Bone marrow (tissue), 2 donors: ENCODE measurements at places on chromosomes 7 and 10.
A peak's percentile ranks its signal among the peaks of the same experiment; 100 is the strongest.

GRCh38 chr10:75956624-75957023 is 525.2 kb downstream of the LRMDA start:
- DNase-seq, result no peak

DNA sequence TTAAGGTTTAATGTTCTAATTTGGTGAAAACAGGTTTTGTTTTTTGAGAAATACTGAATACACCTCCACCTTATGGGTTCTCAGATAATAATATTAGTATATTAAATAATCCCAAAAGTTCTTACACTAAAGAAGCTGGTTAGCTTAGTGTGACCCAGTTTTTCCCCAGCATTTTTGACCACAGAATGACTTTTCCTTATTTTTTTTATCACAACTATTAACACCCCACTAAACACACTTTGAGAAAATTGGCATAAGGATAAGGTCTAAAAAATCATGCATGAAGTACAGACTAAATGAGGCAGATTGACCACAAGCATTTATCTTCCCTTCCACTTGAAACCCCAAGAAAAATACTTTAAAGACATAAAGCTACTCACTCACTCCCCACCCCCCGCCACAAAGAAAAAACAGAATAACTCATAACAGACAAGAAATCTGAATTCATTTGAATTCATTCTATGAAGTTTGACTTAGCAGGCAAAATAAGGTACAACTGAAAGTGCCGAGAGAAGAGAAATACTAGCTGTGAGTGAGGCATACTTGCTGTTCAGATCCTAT is 49.7 kb upstream of the WNT16 start:
- no peak for DNase-seq

GRCh38 chr7:48147078-48147591 is 24.1 kb upstream of the ABCA13 start:
- no peak for DNase-seq

- DNase-seq, result no peak
Measured at GRCh38 chr10:93413252-93413689, 68.9 kb downstream of the MYOF start.

DNA sequence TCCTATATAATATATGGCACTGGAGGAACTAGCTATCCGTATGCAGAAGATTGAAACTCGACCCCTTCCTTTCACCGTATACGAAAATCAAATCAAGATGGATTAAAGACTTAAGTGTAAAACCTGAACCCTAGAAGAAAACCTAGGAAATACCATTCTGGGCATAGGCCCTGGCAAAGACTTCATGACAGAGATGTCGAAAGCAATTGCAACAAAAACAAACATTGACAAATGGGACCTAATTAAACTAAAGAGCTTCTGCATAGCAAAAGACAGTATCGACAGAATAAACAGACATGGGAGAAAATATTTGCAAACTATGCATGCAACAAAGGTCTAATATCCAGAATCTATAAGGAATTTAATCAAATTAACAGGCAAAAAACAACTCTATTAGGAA is 61.4 kb upstream of the HDAC9 start:
- DNase-seq, result no peak

DNA sequence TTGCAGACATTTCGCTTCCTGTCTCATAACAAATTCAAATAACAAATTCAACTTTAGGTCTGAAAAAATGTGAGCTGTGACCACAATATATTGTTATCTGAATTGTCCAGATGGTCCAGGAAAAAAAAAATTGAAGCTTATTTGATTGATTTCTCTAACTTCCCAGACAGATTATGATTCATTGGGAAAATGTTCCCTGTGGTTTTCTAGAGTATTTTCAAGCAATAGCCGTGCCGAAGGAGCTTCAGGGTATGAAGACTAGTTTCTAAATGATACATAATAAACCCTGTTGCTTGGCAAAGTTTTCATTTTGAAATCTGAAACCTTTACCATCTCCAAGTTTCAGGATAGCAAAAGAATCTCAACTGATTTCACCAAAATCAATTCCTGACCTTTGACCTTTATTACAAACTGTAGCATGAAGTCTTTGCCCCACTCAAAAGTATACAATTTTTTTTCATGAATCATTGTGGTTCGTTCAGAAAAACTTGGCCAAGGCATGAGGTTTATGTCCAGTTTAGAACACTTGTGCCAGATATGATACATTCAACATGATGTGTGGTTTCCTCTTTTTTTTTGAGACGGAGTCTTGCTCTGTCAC is 109.9 kb downstream of the JCAD start:
- DNase-seq, result no peak

DNA sequence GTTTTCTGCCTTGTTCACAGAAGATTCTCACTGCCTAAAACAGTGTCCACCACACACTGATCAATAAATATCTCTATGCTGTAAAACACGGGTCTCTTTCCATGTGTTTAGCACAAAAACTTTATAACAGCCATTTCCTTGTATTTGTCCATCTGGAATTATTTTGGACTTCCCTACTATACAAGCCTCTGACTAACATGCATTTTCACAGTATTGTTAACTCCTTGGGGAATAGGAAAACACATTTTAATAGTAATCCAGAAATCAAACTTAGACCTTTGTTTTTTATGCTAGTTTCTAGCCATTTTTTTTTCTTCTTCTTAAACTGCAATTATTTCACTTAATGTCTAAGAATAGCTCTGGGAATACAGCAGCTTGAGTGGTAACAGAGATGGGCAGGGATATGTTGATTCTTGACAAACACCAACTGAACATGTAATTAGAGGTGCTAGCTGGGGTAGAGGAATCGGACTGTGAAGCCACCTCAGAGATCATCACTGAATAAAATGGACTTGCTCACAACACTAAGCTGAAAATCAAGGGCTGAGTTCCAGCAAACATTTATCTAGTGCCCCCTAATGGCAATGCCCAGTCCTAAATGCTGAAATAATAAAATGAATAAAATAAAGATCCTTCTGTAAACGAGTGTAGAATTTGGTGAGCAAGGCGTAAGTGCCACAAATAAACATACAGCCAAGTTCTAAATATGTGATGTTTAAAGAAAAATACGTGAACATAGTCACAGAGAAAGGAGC is 593.1 kb downstream of the SORCS1 start:
- no peak for DNase-seq

- DNase-seq, result no peak
Measured at GRCh38 chr10:66144016-66144415, 781.8 kb upstream of the LRRTM3 start.

DNA sequence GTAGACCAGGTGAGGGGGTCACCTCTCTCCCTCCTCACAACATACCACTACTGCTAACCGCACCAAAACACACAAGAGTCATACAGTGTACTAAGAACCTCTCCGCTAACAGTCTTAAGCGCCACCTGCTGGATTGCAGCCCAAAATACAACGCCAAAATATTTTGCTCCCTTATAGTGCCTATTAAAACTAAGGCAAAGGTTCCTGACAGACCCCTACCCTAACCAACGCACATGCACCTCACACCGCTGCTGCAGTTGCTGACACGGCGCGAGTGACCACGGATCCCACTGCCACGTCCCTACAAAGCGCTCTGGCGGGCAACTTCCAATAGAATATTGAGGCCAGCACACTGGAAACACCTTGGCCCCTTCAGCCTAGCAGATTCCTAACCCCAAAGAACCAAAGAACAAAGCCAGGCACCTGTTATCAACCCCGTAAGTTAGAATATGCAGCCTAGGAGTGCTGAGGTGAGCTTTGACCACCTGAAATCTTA is 563.6 kb upstream of the SEMA3D start:
- DNase-seq, result peak; percentile 21

DNA sequence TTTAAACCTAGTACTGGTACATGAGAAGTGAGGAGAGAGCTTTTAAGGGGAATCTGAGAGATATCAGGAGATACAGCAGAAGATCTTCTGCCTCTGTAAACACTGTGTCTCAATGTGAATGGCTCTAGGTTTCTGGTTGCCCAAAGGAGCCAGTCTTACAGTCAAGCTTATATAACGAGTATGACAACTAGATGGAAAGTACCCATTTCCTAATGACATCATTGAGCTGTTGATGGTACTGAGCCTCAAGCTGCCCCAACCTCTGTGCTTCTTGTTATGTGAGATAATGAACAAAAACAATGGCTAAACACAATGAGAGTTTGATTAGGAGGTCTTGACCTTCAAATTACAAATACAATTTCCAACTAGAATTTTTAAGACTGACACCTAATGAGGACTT is 451.5 kb downstream of the SORCS1 start:
- DNase-seq, result no peak

DNA sequence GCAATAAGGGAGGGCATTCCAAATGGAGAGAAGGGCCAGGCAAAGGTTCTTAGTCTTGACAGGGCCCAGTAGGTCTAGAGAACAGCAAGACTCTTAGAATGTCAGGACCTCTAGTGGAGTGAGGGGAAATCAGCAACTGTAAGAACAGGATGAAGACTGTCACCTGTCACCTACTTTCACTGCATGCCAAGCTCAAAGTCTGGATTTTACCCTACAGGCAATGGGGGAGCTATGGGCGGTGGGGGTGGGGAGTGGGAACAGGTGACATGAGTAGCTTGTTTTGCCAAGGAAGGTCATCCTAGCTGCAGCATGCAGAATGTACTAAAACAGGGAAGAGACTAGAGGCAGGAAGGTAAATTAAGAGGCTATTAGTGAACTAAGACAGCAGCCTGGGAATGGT is 18.3 kb downstream of the GOT1 start:
- no peak for DNase-seq

DNA sequence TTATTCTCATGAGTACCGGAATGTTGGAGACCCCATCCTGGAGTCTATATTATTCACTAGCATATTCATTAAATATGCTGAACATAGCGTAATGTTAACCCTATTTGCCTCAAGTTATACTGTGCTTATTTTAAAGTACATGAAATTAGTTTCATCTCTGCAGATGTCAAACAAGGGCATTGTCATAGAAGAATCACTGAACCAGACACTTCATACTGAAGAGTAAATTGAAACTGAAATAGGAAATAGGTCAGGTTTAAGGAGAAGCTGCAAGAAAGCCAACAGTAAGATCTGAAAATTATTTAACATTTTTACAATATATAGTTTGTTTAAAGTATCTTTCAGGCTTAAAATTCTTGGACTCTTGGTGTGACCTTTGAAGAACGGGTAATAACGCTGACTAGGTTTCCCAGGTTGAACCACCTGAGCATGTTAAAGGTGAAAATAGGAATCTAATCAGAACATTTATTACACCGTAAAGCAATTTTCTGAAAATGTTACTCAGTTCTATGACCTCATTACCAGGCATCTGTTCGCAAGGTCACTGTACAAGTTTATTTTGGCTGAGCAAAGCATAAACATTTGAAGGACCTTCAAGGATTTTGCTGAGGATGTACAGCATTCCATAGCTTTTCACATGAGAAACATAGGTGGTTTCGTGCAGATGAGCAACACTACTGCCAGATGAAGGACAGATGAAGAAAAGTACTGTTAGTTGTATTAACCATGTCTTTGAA is 82.7 kb downstream of the REEP3 start:
- no peak for DNase-seq

DNA sequence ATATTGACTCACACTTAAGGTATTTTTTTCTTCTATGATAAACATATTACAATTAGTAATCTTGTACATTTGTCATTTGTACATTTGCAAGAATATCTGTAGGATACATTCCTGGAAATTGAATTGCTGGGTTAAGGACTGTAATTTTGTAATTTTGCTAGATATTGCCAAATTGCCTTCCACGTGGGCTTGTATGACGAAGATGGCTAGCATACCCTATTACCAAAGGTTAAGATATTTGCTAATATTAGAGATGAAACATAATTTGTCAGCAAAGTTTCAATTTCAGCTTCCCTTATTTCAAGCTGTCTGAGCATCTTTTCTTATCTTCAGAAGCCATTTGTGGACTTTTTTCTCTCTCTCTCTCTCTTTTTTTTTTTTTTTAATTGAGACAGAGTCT is 1.0 kb upstream of the LYZL2 start:
- no peak for DNase-seq

DNA sequence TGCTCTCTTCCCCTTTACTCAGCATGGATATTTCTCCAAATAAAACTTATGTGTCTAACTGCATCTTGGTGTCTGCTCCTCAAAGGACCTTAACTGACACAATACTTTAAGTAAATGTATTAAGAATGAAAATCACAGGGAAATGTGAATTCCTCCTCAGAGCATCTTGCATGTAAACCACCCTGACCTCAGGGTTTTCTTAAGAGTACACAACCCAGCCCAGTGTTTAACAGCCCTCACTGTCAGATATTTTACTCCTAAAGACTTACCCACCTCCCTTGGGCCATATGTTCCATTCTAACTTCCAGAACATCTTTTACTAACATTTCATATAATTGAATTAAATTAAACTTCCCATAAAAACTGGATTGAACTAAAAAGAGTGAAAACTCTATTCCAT is 315.3 kb downstream of the HPSE2 start:
- DNase-seq, result no peak

DNA sequence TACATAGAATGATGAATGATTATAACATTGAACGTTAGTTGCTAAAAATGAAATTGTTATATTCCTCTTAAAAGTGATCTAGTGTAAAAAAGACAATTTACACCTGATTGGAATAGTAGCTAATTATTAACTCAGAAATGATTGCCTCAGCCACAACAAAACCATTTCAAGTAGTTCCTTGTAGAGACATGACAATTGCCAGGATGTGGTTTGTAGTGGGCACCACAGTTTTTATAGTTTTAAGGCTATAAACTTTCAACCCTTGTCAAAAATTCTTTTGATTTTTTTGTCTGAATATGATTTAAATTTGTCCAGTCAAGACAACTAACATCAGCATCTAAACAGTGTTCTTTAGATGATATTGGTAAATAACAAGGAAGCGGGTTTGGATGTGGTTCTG is 145.2 kb downstream of the SUGCT start:
- no peak for DNase-seq

- DNase-seq, result no peak
Measured at GRCh38 chr7:97006055-97006815, 882 bp downstream of the DLX6 start.

DNA sequence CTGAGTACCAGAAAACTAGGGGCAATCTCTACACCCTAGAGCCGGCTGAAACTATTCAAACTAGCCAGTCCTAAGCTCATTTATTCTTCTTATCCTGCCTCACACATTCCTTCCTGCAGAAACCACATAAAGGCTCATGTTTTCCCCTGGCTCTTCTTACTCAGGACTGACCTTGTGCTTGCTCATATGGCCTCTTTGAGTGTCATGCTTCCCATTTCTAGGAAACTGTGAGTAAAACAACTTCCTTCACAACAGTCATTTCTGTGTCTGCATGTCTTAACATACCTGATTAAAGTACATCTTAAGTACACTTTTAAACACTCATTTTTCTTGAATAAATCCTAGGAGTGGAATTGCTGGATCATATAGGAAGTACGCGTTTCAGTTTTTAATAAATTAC is 52.3 kb upstream of the KIAA1217 start:
- no peak for DNase-seq

DNA sequence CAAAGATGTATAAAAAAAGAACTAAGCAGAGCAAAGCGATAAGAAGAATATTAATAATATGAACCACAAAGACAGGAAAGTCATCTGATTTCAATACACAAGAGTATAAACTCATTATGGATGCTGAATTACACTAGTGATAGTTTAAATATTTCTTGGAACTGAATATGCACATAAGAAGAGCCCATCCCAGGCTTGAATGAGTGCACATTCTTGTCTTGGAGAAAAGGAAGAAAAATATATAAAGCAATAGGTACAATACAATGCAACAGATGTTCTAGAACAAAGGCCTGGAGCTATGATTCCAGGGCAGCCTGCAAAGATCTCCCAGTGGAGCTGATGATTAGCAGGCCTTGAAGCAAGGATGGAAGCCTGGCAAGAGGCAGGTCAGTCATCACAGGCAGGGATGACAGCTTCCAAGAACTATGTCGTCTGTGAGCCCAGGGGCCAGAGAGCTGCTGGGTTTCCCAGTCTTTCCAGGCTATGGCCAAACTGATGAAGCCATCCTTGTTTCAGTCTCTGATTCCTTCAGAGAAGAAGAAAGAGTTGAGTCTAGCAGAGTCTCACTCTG is 277.6 kb downstream of the KCNMA1 start:
- no peak for DNase-seq
